Activated CD4-positive, alpha-beta memory T cell treated with anti-CD3 and anti-CD28 coated beads, Interleukin-2, amount 10 ng/mL, durations not matched to agents 7 days and 5 days (primary cell): ENCODE measurements at places on chromosomes 11 and 22. TPM values are rescaled to one million over a fixed set of nuclear protein-coding genes. Genes with fewer than 3 reads are reported as not detected.

DNA sequence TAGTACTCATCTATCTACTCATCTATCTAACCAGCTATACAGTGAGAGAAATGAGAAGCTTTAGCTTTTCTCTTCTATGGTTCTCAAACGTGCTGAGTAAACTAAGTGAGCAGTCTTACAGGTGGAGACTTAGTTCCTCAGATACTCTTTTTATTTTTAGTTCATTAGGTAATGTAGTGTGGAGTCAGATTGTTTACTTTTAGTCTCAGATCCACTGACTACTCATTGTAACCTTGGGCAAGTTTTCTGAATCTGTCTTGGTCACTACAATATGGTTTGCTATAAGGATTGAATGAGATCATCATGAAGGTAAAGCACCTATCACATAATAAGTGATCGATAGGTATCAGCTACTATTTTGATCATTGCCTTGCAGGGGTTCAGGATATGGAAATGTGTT is 160.1 kb downstream of the RAB38 start:
- no peak for DNase-seq

DNA sequence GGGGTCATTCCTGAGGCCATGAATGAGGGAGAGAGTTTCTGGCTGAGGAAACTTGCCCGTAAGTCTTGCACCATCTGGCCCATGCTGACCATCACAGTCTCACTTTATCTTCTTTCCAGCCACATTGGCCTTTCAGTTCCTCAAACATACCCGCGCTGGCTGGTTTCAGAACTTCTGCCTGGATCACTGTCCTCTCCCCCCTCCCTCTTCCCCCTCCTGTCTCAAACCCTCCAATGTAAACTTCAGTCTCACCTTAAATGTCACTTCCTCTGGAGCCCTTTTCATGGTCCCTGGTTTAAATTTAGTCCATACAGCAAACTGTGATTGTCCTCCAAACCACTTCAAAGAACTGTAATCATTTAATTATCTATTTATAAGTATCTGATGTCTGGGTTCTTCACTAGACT is 3.7 kb upstream of the TMEM109 start:
- no peak for DNase-seq

GRCh38 chr11:28296426-28296825 is 188.2 kb downstream of the METTL15 start:
- DNase-seq, result no peak

DNA sequence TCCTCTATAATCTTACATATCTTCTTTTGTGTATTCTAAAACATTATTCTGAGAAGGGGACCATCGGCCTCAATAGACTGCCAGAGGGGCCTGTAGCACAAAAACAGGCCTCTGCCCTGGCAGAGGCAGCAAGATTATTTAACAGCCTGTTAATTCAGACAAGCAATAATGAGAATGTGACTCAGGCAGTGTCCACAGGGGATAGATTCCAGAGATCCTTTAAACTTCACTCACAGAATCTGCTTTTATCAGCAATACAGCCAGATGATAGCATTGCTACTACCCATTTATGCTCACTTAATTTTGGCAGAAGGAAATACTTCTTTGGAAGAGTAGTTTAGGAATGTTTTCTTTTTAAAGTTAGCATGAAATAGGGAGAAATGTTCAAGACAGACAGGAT is 44.9 kb downstream of the AAMDC start:
- no peak for DNase-seq

DNA sequence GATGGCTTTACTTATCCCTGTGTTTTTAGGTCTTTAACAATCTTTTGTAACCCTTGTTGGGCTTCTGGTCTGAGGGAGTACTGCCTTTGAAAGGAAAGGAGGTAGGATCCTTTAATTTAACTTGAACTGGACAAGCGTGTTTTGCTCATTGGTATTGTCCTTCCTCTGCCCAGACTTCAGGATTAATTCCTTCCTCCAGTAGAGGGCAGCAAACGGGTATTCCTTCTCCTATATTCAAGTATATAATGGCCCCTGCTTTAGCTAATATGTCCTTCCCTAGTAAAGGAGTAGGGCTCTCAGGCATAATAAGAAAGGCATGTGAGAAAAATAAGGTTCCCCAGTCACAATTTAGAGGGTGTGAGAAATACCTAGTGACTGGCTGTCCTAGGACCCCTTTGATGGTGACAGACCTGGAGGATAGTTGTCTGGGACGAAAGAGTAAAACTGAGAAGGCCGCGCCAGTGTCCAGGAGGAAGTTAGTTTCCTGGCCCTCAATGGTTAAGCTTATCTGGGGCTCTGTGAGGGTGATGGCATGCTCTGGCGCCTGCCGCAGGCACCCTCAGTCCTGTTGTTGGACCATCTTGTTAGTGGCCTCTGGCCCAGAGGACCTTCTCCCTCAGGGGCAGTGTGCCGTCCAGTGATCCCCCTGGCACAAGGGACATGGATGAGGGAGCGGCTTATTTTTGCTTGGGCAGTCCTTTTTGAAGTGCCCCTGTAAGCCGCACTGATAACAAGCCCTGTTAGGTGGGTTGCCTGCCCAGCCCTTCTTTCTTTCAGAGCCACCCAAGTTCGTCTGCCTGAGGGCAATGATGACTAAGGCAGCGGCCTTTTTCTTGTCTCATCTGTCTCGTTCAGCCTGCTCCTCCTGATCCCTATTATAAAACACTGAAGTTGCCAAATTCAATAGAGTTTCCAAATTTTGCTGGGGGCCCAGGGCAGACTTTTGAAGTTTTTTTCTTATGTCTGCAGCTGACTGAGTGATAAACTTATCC is 51.8 kb downstream of the C11orf71 start:
- DNase-seq, result peak; percentile 27

DNA sequence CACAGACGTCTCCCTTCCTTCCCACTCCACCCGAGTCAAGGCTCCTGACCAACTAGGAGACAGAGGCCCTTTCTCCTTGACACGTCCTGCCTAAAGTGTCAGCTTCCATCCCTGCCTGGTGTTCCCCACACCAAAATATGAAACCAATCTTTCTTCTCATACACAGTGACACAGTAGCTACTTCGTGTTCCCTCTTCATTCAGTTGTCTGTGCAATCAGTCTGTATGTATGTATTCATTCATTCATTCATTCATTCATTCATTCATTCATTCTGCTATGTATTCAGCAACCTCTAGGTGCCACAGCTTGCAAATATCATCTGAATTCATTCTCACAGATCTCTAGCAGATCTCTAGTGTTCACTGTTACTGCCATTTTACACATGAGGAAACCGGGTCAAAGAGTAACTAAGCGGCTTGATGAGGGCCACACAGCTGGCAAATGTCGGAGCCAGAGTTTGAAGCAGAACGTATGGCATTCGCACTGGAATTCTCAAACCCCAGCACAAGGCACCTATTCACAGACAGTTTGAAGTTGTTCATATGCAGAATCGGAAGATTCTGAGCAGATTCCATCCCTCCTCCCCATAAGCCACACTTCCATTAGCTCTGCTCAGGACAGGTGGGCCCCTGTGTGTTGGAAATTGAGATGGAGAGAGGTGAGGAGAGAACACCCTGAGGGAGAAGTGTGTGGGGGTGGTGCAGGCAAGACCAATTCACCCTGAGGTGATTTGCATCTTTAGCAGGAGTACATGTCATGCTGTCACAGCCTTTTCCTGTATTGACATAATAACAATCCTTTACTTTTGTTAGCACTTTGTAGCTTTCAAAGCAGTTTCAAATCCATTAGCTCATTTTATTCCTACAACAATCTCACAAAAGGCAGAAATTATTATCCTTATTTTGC is 275.7 kb downstream of the ST3GAL4 start:
- DNase-seq, result no peak

- no peak for DNase-seq
Measured at GRCh38 chr22:17892376-17892775, 118.1 kb upstream of the BID start.

DNA sequence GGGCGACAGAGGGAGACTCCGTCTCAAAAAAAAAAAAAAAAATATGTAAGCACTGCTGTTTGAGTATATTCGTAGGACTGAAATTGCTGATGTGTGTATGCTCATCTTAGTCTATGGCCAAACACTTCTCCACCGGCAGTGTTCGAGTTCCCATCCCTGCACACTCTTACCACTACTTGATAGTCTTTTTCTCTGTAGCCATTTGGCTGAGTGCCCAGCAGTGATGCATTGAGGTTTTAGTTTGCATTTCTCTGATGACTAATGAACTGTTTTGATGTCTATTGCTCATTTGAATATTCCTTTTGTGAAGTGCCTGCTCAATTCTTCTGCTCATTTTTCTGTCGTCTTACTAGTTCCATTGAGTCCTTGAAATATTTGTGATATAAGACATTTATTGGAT is 1.9 kb downstream of the TIRAP start:
- DNase-seq, result peak; percentile 80

- DNase-seq, result no peak
Measured at GRCh38 chr22:45503816-45504372, 1.2 kb downstream of the FBLN1 start.

DNA sequence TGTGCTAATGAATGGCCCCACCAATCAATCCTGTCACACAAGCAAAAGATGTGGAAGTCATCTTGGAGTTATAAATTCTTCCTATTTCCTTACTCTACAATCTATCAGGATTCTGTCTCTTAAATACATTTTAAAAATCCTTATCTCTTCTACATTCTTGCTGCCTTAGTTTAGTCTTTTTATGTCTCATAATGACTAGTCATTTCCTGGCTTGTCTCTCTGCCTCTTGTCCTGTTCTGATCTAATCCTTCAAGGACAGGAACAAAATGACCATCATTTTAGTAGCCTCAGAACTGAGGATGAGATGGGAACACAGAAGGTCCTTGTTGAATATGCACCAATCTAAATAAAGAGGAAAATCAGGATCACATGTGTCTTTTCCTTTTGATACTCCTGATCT is 56.6 kb upstream of the LIN7C start:
- DNase-seq, result no peak

GRCh38 chr11:35598254-35599125 is 19.8 kb upstream of the FJX1 start:
- no peak for DNase-seq

The GAS2 gene
- 1.1 TPM for total RNA-seq

The WT1 gene
- total RNA-seq, result not detected

The ALX4 gene
- not detected for total RNA-seq

The SEC14L6 gene
- total RNA-seq, result not detected
